Activated naive CD4-positive, alpha-beta T cell treated with anti-CD3 and anti-CD28 coated beads for 36 hours (primary cell): ENCODE measurements at places on chromosomes 6 and 20. TPM values are rescaled to one million over a fixed set of nuclear protein-coding genes. Genes with fewer than 3 reads are reported as not detected.

The RSPH4A gene
- total RNA-seq = not detected

- peaks cover 4% of the 10 kb centered on the region for H3K36me3 ChIP-seq
- H3K27me3 ChIP-seq = no peaks in the 10 kb centered on the region
- DNase-seq = no peak
Measured at GRCh38 chr20:38927902-38928578, 1.8 kb downstream of the FAM83D start.

The TENT5A gene
- 0.72 TPM for total RNA-seq

DNA sequence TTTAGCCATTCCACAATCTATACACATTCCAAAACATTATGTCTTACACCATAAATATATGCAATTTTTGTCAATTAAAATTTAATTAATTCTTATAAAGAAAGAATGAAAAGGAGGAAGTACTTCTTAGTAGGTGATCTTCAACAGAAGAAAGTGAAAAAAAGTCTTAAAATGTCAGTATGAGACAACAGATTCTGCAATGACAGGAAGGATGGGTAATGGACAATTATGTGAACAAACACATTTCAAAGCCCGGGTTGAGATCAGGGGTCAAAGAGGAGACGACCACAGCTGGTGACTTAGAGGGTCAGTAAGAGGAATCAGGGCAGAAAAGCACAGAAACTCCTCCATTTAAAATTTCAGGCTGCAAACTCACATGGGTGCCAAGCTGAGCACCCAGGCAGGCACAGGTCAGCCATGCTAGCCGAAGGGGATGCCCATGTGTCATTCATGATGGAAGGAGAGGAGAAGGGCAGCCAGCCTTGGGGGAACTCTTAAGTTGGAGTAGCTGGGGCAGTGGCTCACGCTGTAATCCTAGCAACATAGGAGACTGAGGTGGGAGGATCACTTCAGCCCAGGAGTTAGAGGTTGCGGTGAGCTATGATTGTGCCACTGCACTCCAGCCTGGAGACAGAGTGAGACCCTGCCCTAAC lies 11.0 kb downstream of the VSX1 start:
- no peaks in the 10 kb centered on the region for H3K4me1 ChIP-seq
- no peak overlapping the region for H3K4me3 ChIP-seq
- DNase-seq = no peak

GRCh38 chr6:142367501-142368018 lies 65.8 kb downstream of the ADGRG6 start:
- DNase-seq = no peak
- no peak overlapping the region for H3K27ac ChIP-seq
- H3K27me3 ChIP-seq = peaks cover 2% of the 10 kb centered on the region
- peaks cover 2% of the 10 kb centered on the region for H3K4me1 ChIP-seq
- no peaks in the 10 kb centered on the region for H3K36me3 ChIP-seq
- no peak overlapping the region for H3K4me3 ChIP-seq

The SYCP2 gene
- 1.5 TPM for total RNA-seq

The APOBEC2 gene
- total RNA-seq = not detected
